Endothelial cell of umbilical vein (primary cell): ENCODE measurements at places on chromosomes 6 and 20. TPM values are rescaled to one million over a fixed set of nuclear protein-coding genes. Genes with fewer than 3 reads are reported as not detected.

Gene LINC00237
- total RNA-seq: not detected in 2 replicates

Gene NRSN1
- not detected in 2 replicates for total RNA-seq

- no peaks in the 10 kb centered on the region for H3K27me3 ChIP-seq
- no peaks in the 10 kb centered on the region for H3K4me1 ChIP-seq
- no peak overlapping the region for H3K27ac ChIP-seq
- DNase-seq: peak; percentile 20
- no peak overlapping the region for H3K4me3 ChIP-seq
Observed at GRCh38 chr6:15621203-15622044, 41.4 kb downstream of the DTNBP1 start.

- DNase-seq: no peak
- H3K27ac ChIP-seq: no peak overlapping the region
- no peak overlapping the region for H3K4me3 ChIP-seq
- H3K36me3 ChIP-seq: no peaks in the 10 kb centered on the region
- H3K27me3 ChIP-seq: no peaks in the 10 kb centered on the region
Observed at GRCh38 chr6:49906526-49906925, 40.2 kb upstream of the CRISP1 start.

GRCh38 chr20:6692566-6693173, 74.8 kb upstream of the BMP2 start:
- no peak overlapping the region for H3K4me3 ChIP-seq
- no peak for DNase-seq
- H3K4me1 ChIP-seq: no peaks in the 10 kb centered on the region
